AG10803 (cell line): ENCODE measurements at places on chromosomes 6 and 20.

DNA sequence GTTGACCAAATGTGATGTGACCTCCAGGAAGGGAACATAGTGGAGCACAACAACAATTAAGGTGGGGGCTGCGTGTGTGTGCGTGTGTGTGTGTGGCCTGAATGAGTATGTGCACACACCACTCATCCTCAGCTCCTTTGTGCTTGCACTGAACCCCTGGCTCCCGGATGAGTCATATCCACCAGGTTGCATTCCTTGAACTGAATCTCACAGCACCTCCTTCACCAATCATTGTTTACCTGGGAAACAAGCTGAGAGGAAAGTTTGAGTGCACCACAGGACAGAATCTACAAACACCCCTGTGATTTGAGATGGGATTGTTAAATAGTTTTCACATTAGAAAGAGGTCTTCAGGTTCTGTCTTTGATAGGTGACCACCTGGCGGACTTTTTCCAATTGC lies 33.7 kb upstream of the GPR6 start:
- no peak for DNase-seq

- DNase-seq, result no peak
Measured at GRCh38 chr20:32078791-32079190, 26.7 kb downstream of the HCK start.

DNA sequence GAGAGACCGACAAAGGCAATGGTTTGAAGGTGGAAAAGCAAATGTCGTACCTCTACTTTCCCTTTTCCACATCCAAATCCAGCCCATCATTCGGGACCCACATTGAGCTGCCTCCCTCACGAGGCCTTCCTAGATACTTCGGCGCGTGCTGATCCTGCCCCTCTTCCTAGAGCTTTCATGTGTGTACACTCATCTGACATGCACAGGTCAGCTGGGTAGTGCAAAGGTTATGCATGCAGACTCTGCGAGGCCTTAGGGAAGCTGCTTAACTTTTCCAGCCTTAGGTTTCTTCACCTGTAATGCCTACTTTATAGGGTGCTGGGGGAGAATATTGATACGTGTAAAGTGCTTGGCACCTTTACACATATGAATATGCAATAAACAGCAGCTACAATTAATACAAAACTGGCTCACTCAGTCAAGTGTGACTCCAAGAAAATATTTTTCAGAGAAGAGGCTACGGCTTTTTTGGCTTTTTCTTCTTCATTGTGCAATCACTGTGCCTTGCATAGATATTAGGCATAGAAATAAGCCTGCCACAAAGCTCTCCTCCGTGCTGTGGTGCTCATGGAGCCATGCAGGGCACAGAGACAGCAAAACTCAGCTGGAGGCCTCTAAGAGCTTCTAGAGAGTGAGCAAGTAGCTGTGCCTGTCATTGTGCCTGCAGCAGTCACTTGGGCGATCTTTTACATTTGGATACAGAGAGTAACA lies 3.6 kb upstream of the MANBAL start:
- DNase-seq, result no peak

DNA sequence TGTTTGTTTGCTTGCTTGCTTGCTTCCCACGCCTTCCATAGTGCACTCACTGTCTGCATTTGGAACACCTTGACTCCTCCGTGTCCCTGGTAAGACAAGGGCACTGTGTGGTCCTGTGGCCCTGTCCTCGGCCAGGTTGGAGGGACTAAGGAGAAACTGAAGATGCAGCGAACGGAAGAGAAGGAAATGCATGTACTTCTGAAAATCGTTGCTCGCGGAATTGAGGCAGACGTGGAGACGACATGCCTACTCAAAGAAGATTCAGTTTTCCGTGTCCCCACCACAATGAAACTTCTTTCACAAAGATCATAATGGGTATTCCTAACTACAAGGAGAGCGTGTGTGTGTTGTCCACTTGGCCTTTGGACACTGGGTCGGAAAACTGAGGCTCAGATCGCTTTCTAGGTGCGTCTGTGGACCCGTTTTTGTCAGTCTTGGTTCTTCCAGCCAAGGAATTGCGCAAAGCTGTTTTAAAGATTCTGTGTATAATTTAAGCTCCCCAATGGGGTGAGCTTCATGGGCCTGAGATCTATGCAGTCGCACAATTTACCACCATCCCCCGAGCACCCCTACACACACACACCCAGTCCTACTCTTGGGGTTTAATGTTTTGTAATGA lies 120.4 kb upstream of the ZNF184 start:
- DNase-seq, result no peak

GRCh38 chr6:160137989-160138835 lies 16.6 kb downstream of the SLC22A1 start:
- peak; percentile 57 for DNase-seq

GRCh38 chr6:82616386-82617028 lies 252.9 kb downstream of the TPBG start:
- peak; percentile 10 for DNase-seq

GRCh38 chr20:24096264-24096663 lies 107.7 kb upstream of the GGTLC1 start:
- no peak for DNase-seq

DNA sequence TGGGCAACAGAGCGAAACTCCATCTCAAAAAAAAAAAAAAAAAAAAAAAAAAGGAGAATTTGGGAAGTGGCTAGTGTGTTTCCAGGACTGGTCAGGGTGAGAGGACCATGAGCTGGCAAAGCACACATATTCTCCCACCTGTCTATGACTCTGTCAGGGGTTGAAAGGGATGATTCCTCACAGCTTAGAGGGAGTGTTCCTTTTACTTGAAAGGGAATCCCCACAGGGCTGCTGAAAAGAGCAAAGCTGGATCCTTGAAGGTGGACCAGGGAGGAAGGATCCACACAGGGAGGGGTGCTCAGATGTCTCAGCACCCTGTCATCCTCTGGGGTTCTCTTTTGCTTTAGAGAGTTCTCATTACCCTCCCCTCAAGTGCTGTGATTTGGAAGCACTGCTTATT lies 13.2 kb downstream of the MRAP2 start:
- DNase-seq, result no peak

DNA sequence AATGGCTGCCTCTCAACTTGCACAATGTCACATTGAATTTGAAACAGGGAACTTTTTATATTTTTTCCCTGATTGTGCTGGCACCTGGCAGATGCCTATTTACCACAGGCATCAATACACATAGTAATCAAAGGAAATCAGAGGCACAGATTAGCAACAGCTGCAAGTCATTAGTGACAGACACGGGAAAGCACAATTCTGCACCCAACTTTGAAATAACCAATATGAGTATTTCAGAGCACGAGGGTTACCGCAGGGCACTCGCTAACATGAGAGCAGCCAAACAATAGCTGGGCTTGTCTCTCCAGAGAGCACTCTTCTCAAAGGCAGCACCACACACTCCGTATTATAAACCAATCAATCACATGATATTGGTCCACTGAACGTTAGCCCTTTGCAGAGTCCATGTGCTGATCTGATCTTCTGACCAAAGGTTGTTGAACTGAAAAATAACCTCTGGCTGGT lies 149.5 kb downstream of the RNF144B start:
- DNase-seq, result peak; percentile 4

- DNase-seq, result peak; percentile 26
Measured at GRCh38 chr20:61980647-61981583, 84.8 kb downstream of the TAF4 start.

- no peak for DNase-seq
Measured at GRCh38 chr6:115865914-115866313, 194.8 kb downstream of the FRK start.

- no peak for DNase-seq
Measured at GRCh38 chr6:167097770-167098169, 25.1 kb upstream of the CCR6 start.

DNA sequence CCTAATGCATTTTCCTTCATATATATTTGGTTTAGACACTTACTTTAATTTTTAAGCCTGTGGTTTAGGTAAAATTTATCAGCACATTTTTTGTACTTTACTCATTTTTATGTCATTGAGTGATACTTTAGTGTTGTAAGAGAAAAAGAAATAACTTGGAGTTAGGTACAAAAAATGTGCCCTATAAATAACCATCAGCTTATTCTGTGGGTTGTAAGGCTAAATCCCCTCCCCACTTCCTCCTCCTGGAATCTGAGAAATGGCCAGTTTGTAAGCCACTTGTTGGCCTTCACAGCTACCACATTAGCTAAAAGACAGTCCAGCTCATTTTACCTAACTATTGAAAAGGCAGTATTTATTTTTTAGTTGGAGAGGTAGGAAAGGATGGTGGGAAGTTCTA lies 576.3 kb downstream of the PKHD1 start:
- DNase-seq, result no peak

GRCh38 chr20:24935140-24935539 lies 13.9 kb upstream of the CST7 start:
- no peak for DNase-seq

GRCh38 chr20:12069181-12069580 lies 151.5 kb downstream of the BTBD3 start:
- DNase-seq, result no peak

- DNase-seq, result no peak
Measured at GRCh38 chr6:47905717-47906116, 123.9 kb downstream of the OPN5 start.
